Astrocyte of the cerebellum (primary cell): ENCODE measurements at places on chromosomes 6 and 20.

DNA sequence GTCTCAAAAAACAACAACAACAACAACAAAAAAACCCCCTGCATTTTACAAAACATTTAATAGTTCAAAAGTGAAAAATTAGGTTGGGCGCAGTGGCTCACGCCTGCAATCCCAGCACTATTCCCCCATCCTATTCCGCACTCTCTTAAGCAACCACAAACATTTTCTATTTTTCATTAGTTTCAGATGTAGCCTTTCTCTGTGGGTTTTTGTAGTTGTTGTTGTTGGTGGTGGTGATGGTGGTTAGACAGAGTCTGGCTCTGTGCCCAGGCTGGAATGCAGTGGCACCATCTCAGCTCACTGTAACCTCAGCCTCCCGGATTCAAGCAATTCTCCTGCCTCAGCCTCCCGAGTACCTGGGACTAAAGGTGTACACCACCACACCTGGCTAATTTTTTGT lies 6.4 kb upstream of the GMNN start:
- peak; percentile 22 for DNase-seq

- DNase-seq, result peak; percentile 72
Observed at GRCh38 chr20:61556111-61556510, 304.1 kb downstream of the CDH4 start.

DNA sequence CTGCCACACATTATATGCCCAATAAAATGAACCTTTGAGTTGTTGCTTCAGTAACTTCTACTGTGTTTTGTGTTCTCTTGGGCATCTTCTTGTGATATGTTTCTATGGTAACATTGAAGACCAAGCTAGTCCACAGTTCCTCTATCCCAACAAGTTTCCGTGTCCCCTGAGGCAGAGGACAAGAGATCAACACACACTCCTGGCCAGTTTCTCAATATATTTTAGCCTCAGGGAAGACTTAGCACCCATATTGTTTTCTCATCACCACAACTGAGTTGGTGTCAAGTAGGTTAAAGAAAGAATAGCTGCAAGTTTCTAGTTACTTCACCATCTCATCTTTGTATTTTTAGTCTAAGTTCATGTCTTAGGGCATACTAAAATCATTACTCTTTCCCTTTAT lies 277.5 kb downstream of the UST start:
- DNase-seq, result no peak

DNA sequence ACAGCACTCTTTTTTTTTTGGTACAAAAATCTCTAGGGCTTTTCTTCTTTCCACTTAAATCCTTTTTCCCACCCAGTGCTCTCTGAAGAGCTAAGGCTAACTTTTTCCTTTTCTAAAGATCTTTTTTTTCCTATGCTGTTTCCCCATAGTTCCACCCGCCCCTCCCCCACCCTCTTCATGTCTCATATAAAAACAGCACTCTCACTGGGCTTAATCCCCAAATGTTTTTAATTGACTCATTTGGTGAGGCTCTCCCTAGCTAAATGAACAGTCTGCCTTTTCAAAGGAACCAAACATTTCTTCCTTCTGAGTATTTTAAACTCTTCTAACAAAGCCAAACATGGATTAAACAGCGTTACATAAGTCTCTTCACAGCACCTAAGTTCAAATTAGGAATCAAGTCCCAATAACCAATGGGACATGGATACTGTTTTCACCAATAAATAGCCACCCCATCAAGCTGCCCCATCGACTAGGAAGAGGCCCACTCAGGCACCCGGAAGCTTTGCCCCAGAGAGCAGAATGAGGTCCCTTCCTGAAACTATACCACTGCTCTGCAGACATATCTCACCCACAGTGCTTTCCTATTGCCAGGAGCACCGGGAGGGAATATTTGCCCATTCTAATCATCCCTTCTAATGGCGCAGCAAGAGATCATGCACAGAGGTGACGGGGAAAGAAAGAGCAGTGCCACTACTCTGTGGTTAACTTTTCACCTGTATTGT lies 63.7 kb downstream of the ATXN1 start:
- DNase-seq, result no peak

DNA sequence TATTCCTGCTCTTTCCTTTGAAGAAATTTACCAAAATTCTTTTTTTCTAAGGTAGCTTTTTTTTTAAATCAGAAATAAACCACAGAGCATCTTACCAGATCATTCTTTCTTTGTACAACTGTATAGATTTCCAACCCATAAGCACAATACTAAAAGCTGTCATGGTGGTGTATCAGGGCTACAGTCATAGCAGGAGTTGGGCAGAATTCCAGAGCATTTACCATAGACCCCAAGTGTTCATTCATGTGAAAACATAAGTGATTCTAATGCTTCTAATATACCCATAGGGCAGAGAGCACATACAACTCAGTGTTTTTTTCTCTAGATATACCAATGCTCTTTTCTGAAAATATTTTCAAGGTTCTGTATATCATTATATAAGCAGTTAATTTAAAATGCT lies 392.5 kb downstream of the FRK start:
- no peak for DNase-seq

- no peak for DNase-seq
Observed at GRCh38 chr6:101845621-101846020, 452.1 kb downstream of the GRIK2 start.

DNA sequence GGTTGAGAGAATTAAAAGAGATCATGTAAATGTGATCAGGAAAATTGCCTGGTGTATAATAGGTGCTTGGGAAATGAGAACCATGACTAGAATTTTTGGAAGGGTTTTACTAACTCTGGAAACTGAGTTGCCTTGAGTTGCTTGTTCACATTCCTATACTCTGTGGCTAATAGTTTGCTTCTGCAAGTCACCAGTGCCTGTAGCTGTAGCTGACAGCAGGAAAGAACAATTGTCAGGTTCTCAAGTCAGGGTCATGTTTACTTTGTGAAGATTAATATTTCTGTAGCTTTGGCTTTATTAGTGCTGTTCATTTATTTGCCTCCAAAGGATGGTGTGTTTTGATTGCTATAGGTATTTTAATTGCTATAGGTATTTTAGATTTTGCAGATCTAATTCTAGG lies 86.5 kb downstream of the EYA2 start:
- DNase-seq, result no peak

GRCh38 chr6:13048113-13048512 lies 280.2 kb downstream of the TBC1D7 start:
- DNase-seq, result no peak

GRCh38 chr6:141677598-141678211 lies 455.0 kb upstream of the GJE1 start:
- no peak for DNase-seq

- peak; percentile 76 for DNase-seq
Observed at GRCh38 chr6:151765444-151765886, 42.0 kb upstream of the ESR1 start.

DNA sequence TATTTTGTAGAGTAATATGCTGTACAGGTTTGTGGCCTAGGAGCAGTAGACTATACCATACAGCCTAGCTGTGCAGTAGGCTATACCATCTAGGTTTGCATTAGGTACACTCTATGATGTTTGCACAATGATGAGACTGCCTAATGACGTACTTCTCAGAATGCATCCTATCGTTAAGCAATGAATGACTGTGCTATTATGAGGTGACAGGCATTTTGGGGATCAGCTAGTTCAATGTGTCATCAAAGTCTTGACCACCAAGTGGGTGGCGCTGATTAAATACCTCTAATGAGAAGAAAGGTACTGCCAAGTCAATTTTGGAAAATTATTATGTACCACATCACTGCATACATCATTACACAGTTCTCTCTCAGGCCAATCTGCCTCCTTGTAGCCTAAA lies 190.2 kb downstream of the BACH2 start:
- DNase-seq, result no peak
